ENCODE measurements at places on chromosomes 12 and 14.

GRCh38 chr12:132197581-132198354 is 53.5 kb downstream of the NOC4L start:
- no peak for DNase-seq

DNA sequence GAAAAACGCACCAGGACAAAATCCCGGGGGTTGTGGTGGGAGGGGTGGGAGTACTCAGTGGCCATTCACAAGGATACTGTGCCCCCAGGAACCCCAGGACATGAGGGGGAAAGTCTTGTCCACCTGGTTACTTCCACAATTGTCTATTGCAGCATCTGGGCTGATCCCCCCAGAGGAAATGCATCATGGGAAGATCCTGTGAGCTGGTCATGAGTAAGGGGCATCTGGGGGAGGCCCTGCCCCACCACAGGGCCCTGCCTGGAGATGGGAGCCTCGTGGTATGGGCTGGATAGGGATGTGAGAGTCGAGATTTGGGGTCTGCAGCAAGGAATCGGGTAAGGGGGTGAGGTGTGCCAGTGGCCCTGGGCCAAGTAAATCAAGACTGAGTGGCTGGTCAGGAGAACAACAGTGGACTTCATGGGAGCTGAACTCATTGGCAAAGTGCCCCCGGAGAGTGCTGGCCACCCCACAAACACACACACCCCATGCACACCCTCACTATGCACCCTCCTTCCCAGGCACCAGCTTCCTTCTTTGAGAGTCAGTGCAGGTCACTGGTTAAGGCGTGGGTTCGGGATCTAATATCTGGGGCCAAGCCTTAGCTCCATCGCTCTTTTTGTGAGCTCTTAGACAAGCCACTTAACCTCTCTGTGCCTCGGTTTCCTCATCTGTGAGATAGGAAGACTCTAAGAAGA is 3.0 kb upstream of the SERPINA1 start:
- no peak for DNase-seq

- DNase-seq = no peak
These were observed 201.6 kb downstream of the RAD51B start for GRCh38 chr14:68020999-68021663.

DNA sequence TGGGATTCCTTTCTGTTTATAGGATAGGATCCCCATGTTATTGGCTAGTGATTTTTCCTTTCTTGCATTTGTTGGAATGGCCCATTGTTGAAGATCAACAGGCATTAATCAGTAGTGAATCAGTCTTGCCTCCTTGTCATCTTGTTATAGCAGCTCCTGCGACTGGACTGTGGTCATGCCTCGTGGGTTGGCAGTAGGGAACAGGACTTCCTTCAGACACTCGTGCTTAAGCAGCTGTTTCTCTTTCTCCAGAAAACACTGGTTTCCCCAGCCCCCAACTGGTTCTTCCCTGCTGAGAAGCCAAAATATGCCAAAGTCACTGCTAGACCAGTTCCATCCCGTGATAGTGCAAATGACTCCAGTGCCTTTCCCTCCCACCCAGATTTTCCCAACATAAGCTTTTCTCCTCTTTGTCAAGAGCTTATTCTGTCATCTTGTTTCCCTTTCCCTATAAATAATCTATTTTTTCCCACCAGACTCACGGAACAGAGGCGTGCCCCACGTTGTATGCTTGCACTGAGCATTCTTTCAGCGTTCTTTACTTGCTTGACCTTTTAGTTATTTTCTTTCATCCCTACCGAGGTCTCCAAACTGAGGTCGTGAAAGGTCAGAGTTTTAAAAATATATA is 83.5 kb downstream of the SAMD4A start:
- DNase-seq = no peak

DNA sequence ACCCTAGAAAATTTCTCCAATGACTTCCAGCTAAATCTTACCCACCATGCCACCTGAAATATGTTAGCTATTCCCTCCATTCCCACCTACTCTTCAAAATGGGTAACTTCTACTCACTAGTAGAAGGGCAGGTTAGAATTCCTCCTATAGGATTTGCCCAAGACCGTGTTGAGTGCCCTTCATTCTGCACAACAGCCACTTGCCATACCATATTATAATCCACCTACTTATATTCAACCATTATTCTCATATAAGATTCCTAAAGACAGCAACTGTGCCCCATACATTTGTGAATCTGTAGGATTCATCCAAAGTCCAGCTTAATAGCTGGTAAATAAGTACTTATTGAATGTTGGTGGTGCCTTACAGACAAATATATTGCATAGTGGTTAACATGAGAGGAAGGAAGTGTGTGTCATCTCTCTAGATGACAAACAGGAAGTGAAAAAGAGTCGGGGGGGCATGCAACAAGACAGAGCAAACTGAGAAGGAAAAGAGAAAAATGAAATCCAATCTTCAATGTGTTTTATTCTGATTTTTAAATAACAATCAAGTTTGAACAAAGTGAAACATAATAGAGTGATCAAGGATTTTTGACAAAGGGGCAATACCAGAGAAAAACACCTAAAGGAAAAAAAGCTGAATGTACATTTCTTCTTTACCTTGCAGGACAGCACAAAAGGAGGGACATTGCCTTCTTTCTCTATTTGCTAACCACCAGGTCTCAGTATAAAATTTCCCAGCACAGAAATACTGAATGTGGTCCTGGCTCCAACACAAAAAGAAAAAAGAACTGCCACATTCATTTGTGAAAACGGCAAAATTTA is 389.3 kb upstream of the USP15 start:
- no peak for DNase-seq

All from NCI-H146 (cell line).